ENCODE measurements at places on chromosomes 11 and 22.

DNA sequence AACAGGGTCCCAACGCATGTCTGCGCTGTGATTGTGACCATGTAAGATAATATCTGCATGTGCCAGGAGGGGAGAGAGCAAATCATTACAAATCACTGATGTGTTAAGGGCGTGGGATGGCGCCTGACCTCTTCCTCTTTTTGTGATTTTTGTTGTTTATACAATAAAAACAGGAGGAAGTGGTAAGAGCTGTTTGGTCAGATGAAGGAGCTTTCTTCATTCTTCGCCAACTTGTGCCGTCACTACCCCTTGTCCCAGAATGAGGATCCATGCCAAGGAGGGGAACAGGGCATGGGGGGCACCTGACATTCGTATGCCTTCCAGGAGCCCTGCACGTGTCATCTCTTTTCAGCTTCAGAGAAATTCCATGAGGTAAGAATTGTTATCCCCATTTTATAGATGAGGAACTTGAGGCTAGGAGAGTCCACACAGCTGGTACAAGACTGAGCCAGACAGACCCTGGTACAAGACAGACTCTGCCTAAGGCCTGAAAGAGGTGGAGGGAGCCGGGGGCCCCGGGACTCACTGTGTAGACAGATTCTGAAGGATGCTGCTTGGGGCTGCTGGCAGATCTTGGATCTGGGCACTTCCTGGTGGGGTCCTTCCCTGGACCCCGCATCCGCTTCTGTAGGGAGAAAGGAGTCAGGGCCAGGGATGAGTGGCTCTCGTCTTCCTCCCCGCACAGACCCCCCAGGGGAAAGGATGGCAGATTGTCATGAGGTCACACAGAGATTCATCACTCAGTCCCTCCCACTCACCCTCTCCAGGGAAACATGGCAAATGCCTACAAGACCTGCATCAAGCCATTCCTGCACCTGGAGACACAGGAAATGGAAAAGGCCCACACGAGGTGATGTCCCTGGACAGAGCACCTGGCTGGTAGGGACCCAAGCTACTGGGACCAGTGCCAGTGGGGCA is 34.6 kb downstream of the NFAM1 start:
- no peak for DNase-seq

GRCh38 chr11:13228572-13228971 is 49.0 kb upstream of the BMAL1 start:
- no peak for DNase-seq

DNA sequence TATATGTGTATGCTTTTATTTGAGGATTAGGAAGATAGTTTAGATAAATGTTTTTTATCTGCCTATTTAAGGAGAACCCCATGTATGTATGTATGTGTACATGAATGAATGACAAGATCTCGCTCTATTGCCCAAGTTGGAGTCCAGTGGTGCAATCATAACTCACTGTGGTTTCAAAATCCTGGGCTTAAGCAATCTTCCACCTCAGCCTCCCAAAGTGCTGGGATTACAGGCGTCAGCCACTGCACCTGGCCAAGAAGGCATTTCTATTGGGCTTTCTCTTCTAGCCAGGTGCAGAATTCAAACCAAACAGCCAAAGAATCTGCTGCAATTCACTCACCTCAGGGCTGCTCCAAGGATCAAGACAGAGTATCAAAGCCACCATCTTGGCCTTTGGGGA is 25.5 kb upstream of the DGKZ start:
- no peak for DNase-seq

DNA sequence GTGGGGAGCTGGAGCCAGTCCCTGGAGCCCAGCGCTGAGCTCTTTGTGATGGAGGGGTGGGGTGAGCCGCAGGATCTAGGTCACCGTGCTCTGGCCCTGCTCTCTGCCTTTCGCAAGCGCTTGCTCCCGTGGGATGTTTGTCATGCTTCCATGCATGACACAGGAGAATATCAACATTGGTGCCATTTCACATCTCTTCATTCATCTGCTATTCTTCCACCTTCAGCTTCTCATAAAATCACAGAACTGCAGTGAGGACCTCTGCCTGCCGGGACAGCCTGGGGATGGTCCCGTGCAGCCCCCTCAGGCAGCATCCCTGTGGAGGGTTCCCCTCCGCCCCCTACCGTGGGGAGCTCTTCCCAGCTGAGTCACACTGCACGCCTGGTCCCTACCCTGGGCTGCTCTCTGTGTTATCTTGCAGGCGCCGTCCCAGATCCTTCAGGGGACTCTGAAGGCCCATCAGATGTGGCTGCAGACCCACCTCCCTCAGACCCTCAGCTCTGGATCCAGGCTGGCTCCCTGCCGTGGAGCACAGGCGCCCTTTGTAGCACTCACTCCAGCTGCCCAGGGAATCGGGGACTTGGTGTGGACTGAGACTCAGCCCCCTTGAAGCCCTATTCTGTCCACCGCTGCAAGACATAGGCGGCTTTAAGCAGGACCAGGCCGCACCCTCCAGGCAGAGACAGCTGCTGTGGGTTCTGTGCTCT is 5.1 kb upstream of the SEPTIN5 start:
- DNase-seq = no peak

DNA sequence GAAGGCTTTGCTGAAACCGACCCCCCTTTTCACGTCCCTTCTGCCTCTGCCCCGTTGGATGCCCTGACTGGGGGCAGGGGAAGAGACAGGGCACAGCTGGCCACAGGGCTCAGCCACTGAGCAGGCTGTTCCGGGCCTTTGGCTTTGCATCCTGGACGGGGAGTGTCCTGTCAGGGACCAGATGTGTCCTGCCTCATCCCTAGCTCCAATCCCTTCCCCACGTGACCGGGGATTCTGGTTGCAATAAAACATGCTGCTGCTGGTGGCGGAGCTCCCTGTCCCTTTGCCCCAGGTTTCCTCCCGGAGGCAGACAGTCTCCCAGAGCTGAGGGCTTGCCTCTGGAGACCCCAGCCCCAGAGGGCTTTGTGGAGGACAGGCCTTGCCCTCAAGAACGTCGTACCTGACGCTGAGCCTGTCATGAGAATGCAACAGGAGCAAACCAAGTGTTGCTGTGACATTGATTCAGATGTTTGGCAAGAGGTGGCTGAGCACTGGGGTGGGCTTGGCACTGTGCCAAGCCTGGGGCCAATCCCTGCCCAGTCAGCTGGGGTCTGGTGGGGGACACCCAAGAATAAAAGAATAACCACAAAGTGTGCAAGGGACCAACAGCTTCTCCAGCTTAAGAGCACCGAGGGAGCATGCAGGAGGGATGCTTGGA is 7.3 kb downstream of the CDC42EP2 start:
- DNase-seq = no peak

DNA sequence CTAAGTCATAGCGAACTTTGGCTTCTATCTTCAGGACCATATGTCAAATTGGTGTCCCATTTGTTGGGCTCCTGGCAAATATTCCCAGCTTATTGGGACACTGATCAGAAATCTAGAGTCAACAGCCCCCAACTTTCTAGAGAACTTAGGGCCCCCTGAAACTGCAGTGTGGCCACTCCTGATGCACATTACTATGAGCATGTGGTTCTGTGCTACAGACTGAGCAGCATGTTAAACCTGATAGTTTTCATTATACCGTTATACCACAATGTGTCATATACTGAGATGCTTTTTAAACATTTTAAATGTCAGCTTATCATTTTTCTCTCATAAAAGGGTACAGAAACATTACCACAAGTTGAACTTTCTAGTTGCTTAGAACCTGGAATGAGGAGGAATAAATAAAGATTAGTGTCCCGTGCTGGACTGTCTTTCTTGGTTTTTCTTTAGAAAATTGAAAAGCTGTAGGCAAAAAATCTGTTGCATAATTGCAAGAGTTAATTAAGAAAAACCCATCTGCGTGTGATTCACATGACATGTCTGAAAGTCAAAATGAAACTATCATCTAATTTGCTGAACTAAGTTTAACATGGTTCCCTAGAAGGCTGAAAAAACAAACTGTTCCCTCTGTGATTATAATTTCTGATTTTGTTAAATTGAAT is 16.4 kb upstream of the CTSC start:
- no peak for DNase-seq

GRCh38 chr11:110565357-110566336 is 135.9 kb downstream of the FDX1 start:
- DNase-seq = no peak

DNA sequence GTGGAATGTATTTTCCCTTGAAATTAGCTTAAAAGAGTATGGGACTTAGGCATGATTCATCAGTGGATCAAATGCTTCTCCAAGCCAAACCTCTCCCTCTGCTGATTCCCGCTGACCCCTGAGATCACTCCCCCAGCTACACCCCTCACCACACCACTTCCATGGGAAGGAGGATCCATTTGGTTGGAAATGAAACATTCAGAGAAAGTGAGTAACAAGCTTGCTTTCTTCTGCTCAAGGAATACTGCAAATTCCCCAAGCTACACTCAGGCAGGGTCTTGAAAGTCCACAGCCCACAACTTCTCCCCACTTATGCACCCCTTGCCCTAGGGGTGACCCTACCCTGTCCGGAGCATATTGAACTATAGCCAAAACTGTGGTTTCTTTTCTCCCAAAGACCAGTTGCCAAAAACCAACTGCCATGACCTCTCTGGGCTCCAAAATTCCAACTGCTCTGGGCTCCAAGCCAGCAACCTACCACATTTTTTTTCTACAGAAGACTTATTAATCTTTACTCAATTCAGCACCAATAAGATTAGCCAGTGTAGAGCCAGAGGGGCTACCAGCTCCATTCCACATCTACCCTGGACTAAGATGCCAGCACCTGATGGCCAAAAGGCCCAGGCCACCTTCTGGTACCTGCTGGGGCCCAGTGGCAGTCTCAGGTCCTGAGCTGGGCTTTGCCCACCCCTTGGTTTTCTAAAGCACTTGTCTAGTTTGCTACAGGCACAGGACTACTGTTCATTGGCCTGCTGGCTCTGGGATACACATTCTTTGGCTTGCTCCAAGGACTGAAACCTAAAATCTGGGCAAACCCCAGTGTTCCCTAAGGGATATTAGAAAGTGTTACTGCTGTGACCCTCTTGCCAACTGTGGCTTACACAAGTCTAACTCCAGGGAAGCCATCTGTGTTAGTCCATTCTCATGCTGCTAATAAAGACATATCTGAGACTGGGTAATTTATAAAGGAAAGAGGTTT is 101.1 kb downstream of the MICAL3 start:
- DNase-seq = no peak

- no peak for DNase-seq
These were observed 363.2 kb downstream of the TBC1D22A start for GRCh38 chr22:47125603-47126002.

GRCh38 chr11:74633406-74634393 is 41.3 kb downstream of the POLD3 start:
- no peak for DNase-seq

GRCh38 chr11:12099132-12099873 is 11.1 kb upstream of the MICAL2 start:
- no peak for DNase-seq

- DNase-seq = no peak
These were observed 22.0 kb upstream of the TFIP11 start for GRCh38 chr22:26534171-26534855.

GRCh38 chr11:126029805-126030204 is 32.9 kb downstream of the CDON start:
- no peak for DNase-seq

GRCh38 chr22:36143956-36144355 is 16.6 kb downstream of the APOL3 start:
- DNase-seq = no peak

GRCh38 chr22:35022291-35022690 is 43.7 kb upstream of the ISX start:
- no peak for DNase-seq

- DNase-seq = no peak
These were observed 2.1 kb downstream of the OR4D10 start for GRCh38 chr11:59475176-59475575.

DNA sequence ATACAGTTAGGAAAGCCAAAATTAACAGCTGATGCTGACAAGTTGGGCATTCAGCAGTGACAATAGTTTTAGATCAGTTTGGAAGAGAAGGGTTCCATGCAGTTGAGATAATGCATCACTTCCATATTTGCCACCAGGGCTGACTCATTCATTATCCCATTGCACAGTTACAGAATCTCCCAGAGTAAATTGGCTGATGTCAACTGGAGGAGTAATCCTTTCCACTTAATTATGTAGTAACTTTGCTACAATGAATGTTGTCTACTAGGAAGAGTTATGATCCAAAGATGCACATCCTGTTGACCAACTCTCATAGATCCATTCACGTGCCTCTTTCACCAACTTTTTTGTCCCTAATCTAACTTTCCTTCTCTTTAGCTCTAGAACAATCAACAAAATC is 123.3 kb upstream of the LUZP2 start:
- DNase-seq = no peak

DNA sequence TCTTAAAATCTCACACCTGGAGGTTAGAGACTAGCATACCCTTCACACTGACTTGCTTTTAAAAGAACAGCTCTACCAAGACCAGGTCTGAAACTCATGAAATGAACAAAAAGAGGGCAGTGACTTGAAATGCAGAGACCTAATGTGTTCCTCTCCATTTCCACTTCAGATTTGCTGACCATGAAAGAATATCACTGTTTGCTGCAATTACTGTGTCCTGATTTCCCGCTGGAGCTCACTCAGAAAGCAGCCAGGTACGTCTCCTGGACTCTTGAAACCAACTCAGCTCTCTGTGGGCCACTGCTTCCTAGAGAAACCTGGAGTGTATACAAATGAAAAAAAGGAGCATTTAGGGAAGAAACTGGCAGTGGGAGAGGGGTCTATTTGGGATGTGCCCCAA is 39.2 kb downstream of the ARFGAP2 start:
- DNase-seq = no peak

- no peak for DNase-seq
These were observed 18.0 kb downstream of the LSP1 start for GRCh38 chr11:1870721-1871466.

DNA sequence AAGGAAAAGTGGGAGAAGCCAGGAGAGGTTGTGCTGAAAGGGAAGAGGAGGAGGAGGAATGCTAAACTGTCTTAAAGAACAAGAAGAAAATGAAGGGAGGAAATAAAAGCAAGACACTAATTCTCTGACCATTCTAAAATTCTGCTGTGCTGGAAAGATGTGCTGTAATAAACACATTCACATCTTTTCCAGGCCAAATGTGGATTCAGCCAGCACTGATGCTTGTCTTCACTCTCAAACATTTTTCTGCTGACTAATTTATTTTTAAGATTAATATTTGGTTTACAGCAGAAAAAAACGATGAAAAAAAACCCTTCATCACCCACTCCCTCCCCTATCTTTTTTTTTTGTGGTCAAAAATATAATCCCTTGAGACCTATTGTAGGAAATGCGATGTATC is 223.6 kb downstream of the SWAP70 start:
- no peak for DNase-seq

DNA sequence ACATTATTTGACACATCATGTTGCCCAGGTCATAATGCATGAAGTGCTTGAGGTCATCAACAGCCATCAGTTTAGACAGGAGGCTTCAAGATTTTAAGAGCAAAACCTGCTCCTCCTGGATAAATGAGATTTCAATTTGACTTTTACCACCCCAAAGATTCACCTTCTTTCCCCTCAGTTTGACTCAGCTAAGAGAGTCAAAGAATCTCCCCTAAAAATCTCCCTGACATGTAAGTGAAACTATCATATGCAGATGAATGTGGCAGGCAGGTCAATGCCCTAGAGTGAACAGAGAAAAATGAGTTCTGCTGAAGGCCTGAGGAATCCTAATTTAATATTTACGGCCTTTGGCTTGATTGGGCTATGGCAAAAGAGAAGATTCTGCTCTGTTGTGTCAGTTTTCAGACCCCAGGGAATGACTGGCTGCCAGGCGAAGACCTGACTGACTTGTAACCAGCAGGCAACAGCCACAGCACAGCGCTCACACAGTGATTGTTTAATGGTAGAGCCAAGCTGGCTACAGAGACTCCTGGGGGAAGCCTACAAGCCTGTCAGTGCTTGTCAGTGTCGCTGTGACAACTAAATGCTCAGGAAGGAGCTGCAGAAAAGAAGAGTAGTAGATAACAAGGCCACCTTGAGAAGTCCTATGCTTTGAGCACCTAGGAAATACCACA is 491.2 kb upstream of the LRRC4C start:
- DNase-seq = no peak
